Activated CD4-positive, alpha-beta T cell treated with anti-CD3 and anti-CD28 coated beads for 36 hours (primary cell): ENCODE measurements at places on chromosomes 12 and 14.
A peak's percentile ranks its signal among the peaks of the same experiment; 100 is the strongest.

DNA sequence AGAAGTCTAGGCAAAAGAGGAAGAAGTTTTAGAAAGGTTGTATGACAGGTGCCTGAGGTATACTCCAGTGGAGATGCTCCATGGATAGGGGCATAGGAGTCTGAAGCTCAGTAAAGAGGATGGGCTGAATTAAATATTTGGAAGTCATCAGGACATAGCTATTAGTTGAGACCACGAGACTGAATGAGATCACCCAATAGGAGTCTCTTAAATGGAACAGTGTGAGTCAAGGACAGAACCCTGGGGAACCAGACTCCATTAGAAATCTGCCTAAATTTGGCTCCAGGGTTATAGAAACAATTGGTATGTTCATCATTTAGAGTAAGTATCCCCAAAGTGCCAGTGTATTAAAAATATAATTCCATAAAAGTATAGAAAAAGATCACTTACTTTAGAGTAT lies 172.6 kb downstream of the PRKCH start:
- peaks cover 52% of the 10 kb centered on the region for H3K36me3 ChIP-seq
- no peak overlapping the region for H3K4me3 ChIP-seq
- no peaks in the 10 kb centered on the region for H3K27me3 ChIP-seq
- no peak overlapping the region for H3K27ac ChIP-seq
- peaks cover 57% of the 10 kb centered on the region for H3K4me1 ChIP-seq
- no peak for DNase-seq

GRCh38 chr14:26549571-26549970 lies 48.3 kb downstream of the NOVA1 start:
- no peaks in the 10 kb centered on the region for H3K27me3 ChIP-seq
- no peak overlapping the region for H3K27ac ChIP-seq
- H3K36me3 ChIP-seq: no peaks in the 10 kb centered on the region
- DNase-seq: no peak
- H3K4me3 ChIP-seq: no peak overlapping the region

DNA sequence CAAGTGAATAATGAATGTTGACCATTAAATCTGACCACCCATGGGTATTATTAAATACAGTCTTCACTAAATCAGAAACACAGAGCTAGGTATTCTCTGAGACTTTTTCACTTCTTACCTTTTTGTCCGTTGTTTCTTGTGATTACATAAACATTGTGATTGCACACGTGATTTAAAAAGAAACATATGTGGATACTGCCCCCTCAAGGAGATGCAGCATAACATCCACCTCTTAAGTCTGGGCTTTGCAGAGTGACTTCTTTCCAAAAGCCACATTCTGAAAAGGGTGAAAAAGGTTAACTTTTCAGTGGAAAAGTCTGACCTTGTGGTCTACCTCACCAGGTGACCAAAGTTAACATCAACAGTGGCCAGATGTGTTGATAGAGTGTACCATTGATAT lies 185.5 kb upstream of the FAR2 start:
- H3K36me3 ChIP-seq: no peaks in the 10 kb centered on the region
- no peaks in the 10 kb centered on the region for H3K4me1 ChIP-seq
- no peak overlapping the region for H3K4me3 ChIP-seq
- H3K27ac ChIP-seq: no peak overlapping the region
- H3K27me3 ChIP-seq: peaks cover 11% of the 10 kb centered on the region

DNA sequence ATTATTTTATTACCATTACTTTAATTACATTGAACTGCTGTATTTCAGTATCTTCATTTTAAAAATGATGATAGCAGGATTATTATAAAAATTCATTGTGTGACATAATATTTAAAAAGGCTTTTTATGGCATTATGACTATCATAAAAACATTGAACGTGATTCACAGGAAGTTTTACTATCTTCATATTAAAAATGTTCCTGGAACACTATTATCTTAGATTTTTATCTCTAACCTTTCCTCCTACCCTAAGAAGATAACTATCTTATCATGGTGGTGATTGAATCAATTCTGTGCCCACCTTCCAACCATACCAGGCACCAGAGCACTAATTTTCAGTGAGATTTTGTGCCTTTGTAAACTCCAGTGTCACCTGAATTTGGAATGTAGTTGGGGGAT lies 16.2 kb downstream of the LRRC9 start:
- H3K36me3 ChIP-seq: no peaks in the 10 kb centered on the region
- peaks cover 14% of the 10 kb centered on the region for H3K27me3 ChIP-seq
- peaks cover 6% of the 10 kb centered on the region for H3K4me1 ChIP-seq
- no peak overlapping the region for H3K27ac ChIP-seq

DNA sequence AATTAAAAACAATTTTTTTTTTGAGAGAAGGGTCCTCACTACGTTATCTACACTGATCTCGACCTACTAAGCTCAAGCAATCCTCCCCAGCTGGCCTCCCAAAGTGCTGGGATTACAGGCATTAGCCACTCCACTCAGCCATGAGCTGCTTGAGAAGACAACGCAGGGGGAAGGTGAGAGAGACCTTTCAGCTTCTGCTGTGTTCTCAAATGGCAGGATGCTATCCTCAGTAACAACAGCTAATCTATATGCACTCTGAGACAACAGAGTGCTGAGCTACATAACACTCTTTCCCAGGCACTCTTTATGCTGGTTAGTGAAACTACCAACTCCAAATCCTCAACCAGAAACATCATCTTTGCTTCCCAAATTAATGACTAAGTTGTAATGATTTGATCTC lies 526.1 kb downstream of the CCER1 start:
- H3K27ac ChIP-seq: no peak overlapping the region
- DNase-seq: no peak
- no peaks in the 10 kb centered on the region for H3K36me3 ChIP-seq
- H3K4me3 ChIP-seq: no peak overlapping the region
- peaks cover 3% of the 10 kb centered on the region for H3K27me3 ChIP-seq
- H3K4me1 ChIP-seq: no peaks in the 10 kb centered on the region

DNA sequence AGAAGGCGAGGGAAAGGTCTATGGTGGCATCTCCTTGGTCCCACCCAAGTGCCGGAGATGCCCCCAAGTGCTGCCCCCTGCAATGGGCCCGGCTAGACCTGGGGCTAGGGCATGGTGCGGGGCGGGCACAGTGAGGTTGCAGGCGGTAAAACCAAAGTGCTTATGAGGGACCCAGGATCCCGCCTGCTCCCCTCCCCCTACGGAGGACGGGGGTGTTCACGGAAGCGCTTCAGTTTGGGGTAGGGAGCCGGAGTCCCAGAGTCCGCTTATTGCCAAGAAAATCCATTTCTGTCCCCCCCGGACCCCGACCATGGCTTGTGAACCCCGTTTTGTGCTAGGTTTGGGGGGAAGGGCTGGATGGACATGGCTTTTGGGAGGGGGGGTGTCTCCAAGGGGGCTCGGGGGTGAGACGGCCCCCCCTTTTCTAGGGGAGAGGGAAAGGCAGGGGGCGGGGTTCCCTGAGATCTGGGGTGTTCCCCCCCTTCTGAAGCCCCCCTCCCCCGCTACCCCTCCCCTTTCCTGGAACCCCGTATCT lies 5.4 kb upstream of the GPR84 start:
- H3K27ac ChIP-seq: no peak overlapping the region
- DNase-seq: no peak
- no peaks in the 10 kb centered on the region for H3K36me3 ChIP-seq
- H3K4me3 ChIP-seq: no peak overlapping the region
- peaks cover 2% of the 10 kb centered on the region for H3K27me3 ChIP-seq

- H3K4me1 ChIP-seq: peaks cover 15% of the 10 kb centered on the region
- DNase-seq: no peak
- H3K36me3 ChIP-seq: peaks cover 4% of the 10 kb centered on the region
Measured at GRCh38 chr12:71691504-71692129, 5.7 kb downstream of the TMEM19 start.

- H3K27me3 ChIP-seq: no peaks in the 10 kb centered on the region
- H3K4me1 ChIP-seq: no peaks in the 10 kb centered on the region
- no peak overlapping the region for H3K27ac ChIP-seq
- DNase-seq: no peak
- no peak overlapping the region for H3K4me3 ChIP-seq
Measured at GRCh38 chr14:31357279-31357678, 63.1 kb downstream of the HEATR5A start.

- no peaks in the 10 kb centered on the region for H3K36me3 ChIP-seq
- no peaks in the 10 kb centered on the region for H3K4me1 ChIP-seq
- H3K4me3 ChIP-seq: no peak overlapping the region
- peaks cover 4% of the 10 kb centered on the region for H3K27me3 ChIP-seq
Measured at GRCh38 chr14:80056497-80056801, 154.9 kb downstream of the DIO2 start.

DNA sequence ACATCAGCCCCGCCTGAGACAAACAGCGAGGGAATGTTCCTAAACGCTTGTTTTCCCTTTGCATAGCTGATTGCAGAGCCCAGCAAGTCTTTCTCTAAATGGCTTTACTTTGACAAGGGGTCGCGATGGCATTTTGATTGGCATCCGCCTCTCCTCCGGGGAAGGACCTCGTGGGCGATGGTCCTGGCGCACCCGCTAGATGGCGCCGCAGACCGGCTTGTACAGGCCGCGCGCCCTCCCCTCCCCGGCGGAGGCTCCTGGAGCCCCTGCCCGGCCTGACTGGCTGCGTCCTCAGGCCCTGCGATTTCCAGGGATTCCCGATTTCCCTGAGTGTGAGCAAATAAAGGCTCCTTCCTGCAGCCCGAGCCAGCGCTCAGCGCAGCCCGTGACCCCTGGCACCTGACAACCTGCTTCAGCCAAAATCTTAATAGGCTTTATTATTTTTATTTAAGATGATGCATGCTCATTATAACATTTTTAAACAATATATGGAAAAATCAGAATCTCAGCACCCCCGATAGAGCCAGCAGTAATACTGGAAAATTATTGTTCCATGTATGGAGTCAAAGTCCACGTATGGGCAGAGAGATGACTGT lies 468.3 kb downstream of the AACS start:
- peak; percentile 65 for DNase-seq
- H3K27ac ChIP-seq: no peak overlapping the region
- H3K27me3 ChIP-seq: peaks cover 7% of the 10 kb centered on the region

GRCh38 chr12:120048263-120048662 lies 59.2 kb downstream of the BICDL1 start:
- H3K36me3 ChIP-seq: peaks cover 63% of the 10 kb centered on the region
- peaks cover 48% of the 10 kb centered on the region for H3K4me1 ChIP-seq
- no peak for DNase-seq
- H3K27me3 ChIP-seq: no peaks in the 10 kb centered on the region
- no peak overlapping the region for H3K4me3 ChIP-seq
- H3K27ac ChIP-seq: peak overlapping the region; percentile 89

DNA sequence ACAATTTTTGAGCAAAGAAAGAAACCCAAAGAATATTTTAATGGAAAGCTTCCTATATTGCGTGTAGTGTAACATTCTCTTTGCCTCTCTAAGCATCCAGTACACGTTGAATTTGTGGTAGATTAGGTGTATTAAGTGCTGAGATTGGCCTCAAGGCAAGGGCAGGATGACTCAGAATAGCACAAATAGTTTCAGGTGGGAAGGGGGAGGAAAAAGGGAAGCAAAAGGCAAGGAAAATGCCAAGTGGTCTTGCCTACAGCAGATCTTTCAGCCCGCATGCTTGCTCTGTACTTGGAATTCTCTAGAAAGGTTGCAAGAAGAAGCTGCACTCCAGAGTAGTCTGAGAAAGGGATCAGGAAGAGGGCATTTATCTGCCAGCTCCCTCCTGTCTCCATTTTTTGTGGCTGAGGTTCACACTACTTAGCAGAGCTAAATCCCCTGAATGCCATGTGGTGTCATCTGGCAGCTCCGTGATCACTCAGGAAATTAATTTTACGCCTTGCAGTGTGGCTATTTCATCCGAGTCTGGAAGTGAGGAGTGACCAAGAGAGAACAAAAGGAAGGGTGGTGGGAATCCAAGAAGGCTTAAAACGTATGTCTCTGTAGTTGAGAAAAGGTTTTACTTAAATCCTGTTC lies 28.5 kb downstream of the CDKN1B start:
- DNase-seq: no peak
- no peak overlapping the region for H3K4me3 ChIP-seq
- no peaks in the 10 kb centered on the region for H3K27me3 ChIP-seq
- H3K4me1 ChIP-seq: no peaks in the 10 kb centered on the region
- no peak overlapping the region for H3K27ac ChIP-seq
- H3K36me3 ChIP-seq: no peaks in the 10 kb centered on the region

DNA sequence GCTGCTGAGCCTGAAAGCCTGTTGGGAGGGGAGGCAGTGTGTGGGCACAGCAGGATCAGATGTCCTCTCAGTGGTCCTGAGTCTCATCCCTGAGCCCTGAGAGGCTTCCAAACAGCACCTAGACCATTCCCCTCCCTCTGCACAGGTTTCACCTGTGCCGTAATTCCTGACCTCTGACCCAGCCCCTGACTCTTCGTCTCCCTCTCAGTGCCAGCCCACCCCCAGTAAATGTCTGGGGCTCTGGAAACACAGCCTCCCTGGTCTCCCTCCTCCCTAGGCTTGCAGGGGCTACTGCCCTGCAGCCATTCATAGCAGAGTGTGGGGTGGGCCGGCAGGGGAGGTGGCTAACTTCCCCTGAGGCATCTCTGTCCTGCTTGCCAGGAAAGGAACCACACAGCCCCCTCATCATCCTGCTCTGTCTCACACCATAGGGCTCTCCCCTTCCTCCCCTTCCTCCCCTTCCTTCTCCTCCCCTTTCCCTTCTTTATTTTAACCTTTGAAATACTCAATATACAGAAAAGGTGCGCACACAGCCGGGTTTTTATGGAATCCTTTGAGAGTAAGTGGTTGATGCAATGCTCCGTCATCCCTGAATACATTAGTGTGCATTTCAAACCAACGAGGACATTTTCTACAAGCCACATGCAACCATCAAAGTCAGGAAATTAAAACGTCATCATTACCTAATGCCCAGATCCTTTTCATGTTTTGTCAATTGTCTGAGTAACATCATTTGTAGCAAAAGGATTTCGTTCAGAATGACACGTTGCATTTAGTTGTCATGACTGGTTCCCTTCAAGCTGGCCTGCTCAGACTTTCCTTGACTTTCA lies 67.0 kb downstream of the PRMT8 start:
- H3K27ac ChIP-seq: no peak overlapping the region
- no peak for DNase-seq
- H3K27me3 ChIP-seq: peaks cover 21% of the 10 kb centered on the region
- no peak overlapping the region for H3K4me3 ChIP-seq
- H3K4me1 ChIP-seq: no peaks in the 10 kb centered on the region

GRCh38 chr12:92297932-92298696 lies 152.5 kb upstream of the BTG1 start:
- H3K27ac ChIP-seq: peak overlapping the region; percentile 85
- H3K4me1 ChIP-seq: peaks cover 27% of the 10 kb centered on the region
- DNase-seq: peak; percentile 10
- H3K27me3 ChIP-seq: no peaks in the 10 kb centered on the region

- no peak overlapping the region for H3K27ac ChIP-seq
- no peaks in the 10 kb centered on the region for H3K27me3 ChIP-seq
- H3K4me1 ChIP-seq: no peaks in the 10 kb centered on the region
- peaks cover 5% of the 10 kb centered on the region for H3K36me3 ChIP-seq
Measured at GRCh38 chr12:123690191-123690840, 19.4 kb downstream of the TCTN2 start.

DNA sequence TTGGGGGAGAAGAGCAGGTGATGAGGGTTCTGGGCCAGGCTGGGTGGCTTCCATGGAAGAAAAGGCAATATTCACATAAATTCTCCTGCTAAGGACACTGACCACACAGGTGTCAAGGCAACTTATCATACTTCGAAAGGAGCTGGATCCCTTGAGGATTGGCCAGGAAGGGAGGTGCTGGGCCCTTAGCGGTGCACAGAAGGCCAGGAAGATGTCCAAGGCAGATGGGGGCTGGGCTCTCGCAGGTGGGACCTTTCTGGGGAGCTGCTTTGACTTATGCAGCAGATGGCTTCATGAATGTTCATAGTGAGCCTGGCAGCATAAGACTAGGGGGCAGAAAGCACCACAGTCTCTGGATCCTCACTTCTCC lies 3.9 kb downstream of the CD63 start:
- peaks cover 9% of the 10 kb centered on the region for H3K36me3 ChIP-seq
- no peak overlapping the region for H3K4me3 ChIP-seq
- no peaks in the 10 kb centered on the region for H3K27me3 ChIP-seq
- no peak for DNase-seq

GRCh38 chr14:47674148-47674542 lies 1.3 kb downstream of the MDGA2 start:
- DNase-seq: peak; percentile 17
- no peaks in the 10 kb centered on the region for H3K4me1 ChIP-seq
- no peak overlapping the region for H3K27ac ChIP-seq
- H3K36me3 ChIP-seq: no peaks in the 10 kb centered on the region
- peaks cover 41% of the 10 kb centered on the region for H3K27me3 ChIP-seq
